ENCODE measurements at places on chromosomes 16 and 17. TPM values are rescaled to one million over a fixed set of nuclear protein-coding genes. Genes with fewer than 3 reads are reported as not detected.

The LPCAT2 gene
- 24.5 TPM for total RNA-seq

The NKD1 gene
- 2.1 TPM for total RNA-seq

The PRAC2 gene
- not detected for total RNA-seq

The OVCA2 gene
- 24.0 TPM for total RNA-seq

The KRTAP3-1 gene
- not detected for total RNA-seq

The PPM1E gene
- 1.0 TPM for total RNA-seq
